ENCODE measurements at places on chromosomes 5 and 9.

GRCh38 chr5:168786147-168786546, 207.0 kb upstream of the PANK3 start:
- DNase-seq: no peak

DNA sequence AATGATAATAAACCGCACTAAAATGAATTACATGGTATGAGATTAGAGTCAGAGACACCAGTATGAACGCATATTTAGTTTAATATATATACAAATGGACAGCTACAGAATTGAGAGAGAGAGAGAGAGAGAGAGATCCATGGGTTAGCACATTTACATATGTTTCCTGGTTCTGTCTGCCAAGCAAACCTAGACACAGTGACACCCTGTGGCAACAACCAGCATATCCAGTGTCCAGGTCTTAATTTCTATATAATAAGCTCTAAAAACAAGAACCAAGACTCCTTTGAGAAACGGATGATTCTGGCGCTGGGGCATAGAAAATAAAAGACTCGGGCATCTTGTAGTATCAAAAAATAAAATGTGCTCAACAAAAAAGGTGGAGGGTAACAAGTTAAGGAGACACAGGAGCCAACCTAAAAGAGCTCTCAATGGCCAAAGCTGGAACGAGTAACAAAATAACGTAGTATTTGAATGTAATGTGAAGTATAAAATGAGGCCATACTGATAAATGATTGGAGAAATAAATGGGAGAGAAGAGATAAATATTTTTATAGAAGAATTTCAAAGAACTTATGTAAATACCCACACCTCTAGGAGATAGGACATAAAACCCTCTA, 84.5 kb downstream of the RFX3 start:
- no peak for DNase-seq

DNA sequence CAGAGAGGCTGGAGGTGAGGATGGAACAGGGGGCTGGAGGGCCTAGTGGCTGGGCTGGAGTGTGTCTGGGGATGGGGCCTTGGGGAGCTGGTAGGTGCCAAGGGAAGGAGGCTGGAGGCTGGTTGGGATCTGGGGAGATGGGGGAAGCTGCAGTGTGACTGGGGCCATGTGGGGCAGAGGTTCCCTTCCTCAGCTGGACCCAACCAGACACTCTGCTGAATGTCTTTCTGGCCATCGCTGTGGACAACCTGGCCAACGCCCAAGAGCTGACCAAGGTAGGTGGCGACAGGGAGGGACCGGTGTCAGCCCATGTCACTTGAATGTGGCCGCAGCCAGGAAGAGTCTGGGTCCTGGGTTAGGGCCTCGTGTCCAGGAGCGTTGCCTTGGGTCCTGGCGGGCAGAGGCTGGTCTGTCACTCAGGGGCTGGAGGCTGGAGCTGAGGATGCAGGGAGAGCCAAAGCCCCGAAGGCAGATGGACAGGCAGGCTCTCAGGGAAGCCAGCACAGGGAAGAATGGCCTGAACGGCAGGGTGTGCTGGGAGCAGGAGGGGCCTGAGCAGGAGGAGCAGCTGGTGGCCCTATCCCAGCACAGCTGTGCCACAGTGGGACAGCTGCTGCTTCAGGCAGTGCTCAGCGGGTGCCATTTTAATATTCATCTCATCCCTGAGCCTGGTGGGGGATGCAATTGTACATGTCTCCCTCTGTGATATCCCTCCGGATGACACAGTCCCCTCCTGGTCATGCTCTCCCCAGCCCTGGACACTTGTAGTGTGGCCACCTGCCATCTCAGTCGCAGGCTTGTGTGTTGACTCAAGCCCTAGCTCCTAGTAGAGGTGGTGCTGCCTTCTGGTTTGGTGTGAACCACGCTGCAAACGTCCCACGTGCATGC, 132.5 kb downstream of the CACNA1B start:
- no peak for DNase-seq

DNA sequence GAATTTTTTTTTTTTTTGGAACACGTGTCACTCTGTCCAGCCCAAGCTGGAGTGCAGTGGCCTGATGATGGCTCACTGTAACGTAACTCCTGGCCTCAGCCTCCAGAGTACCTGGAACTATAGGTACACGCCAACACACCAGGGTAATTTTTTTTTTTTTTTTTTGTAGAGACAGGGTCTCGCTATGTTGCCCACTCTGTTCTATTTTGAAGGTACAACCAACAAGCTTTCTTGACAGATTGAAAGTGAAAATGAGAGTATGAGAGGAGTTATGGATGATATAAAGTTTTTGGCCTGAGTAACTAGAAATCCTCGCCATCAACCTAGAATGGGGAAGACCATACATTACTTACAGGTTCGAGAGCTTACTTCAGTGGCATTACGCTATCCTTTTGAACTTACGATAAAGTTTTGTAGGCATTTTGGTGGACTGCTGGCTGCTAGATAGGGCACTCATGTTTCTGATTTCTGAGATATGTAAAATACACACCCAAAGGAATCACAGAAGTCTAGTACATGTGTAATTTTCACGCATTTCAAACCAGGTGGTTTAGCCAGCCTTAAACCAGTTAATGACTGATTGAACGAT, 806 bp upstream of the CDC42SE2 start:
- peak; percentile 27 for DNase-seq
